K562 (cell line): ENCODE measurements at places on chromosomes 3 and 15. TPM values are rescaled to one million over a fixed set of nuclear protein-coding genes. Genes with fewer than 3 reads are reported as not detected.
A peak's percentile ranks its signal among the peaks of the same experiment; 100 is the strongest.

DNA sequence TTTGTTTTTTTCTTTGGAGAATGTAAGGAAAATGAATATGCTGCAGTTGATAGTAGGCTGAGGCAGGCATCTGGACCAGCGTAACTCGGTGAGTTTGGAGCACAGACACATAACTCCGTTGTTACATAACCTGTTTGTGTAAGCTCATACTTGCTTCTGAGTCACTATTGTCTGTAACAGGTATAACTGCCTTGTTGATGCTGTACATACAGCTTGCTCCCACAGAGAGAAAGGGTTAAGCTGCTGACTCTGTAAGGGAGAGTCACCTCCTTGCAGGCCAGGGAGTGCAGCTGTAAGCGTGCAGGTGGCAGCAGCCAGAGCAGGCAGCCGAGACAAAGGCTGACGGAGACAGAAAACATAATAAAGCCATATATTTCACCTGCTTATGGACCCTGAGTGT, 20.4 kb downstream of the RETNLB start:
- DNase-seq, result no peak
- H3K36me3 ChIP-seq, result no peaks in the 10 kb centered on the region
- no peak overlapping the region for H3K4me3 ChIP-seq
- no peak overlapping the region for H3K27ac ChIP-seq
- H3K27me3 ChIP-seq, result no peaks in the 10 kb centered on the region

- DNase-seq, result peak; percentile 11
- no peaks in the 10 kb centered on the region for H3K27me3 ChIP-seq
- H3K27ac ChIP-seq, result no peak within 1 kb of the TSS
- H3K36me3 ChIP-seq, result no peaks in the 10 kb centered on the region
These were observed at the start of gene WDR72 for GRCh38 chr15:53759411-53759931. Gene WDR72, minus strand, starts transcription at chr15:53759663. Its CDS starts 26,514 bp downstream, at chr15:53733149.

DNA sequence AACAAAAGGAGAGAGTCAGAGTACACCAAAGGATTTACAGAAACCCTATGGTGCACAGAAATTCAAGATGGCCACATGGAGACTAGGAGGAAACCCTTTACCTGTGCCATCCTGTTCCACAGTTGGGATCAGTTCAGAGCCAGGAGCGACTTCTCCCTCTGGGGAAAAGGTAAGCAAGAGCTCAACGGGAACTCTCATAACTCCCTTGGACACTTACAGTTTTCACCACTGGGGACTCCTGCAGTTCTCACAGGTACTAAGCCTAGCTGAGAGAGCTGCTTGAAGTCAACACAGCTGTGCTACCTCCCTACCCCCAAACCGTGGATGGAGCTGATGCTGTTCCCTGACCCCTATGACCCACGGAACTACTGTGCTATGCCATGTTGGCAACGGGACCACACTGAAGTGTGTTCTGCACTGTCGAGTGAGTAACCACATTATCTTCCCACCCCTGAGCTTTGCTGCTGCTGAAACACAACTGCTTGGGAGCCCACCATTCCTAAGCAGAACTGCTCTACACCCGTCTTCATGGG, 606.8 kb downstream of the GBE1 start:
- H3K27ac ChIP-seq, result no peak overlapping the region
- H3K4me3 ChIP-seq, result no peak overlapping the region
- DNase-seq, result no peak
- H3K27me3 ChIP-seq, result no peaks in the 10 kb centered on the region
- H3K4me1 ChIP-seq, result no peaks in the 10 kb centered on the region
- no peaks in the 10 kb centered on the region for H3K36me3 ChIP-seq

DNA sequence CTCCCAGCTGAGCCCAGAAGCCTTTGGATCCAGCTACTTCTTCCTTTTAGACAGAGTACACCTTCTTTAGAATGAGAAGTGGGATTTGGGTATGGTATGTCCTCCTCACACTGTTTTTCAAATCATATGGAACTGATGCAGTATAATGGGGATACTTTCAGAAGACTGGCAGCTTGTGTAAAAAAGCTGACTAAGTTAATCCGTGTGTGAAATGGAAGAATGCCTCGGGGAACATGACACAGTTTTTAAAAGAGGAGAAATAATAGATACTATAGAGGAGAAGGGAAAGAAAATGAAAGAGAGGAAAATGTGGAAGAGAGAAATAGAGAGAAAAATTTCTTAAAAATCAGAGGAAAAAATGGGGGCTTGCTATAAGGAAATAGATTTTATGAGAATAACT, 47.7 kb downstream of the TUSC7 start:
- H3K27ac ChIP-seq, result no peak overlapping the region
- no peak overlapping the region for H3K4me3 ChIP-seq
- H3K36me3 ChIP-seq, result no peaks in the 10 kb centered on the region
- DNase-seq, result no peak

Gene DNAH1
- 0.40 and 0.50 TPM in 2 replicates for polyA plus RNA-seq

DNA sequence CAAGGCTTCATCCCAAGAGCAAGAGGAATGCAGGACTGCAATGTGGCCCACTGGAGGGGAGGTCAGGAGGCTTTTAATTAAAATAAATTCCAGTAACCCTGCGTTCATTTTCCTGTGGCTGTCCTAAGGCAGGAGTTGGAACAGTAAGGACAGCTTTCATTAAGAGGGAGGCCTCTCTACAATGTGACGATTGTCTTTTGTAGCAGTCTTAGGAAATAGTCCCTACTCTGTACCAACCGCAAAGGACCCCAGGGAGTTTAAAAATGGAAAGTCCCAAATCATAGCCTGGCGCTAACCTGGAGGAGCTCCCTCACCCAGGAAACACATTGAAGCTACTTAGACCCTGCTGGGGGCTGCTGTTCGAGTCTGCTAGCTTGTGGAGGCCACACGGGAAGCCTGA, 62.8 kb downstream of the SYNM start:
- H3K27me3 ChIP-seq, result peaks cover 7% of the 10 kb centered on the region; the same call in 1 of the 2 replicates
- no peak overlapping the region for H3K27ac ChIP-seq
- no peak for DNase-seq

Gene CCR8
- polyA plus RNA-seq, result not detected in 2 replicates

DNA sequence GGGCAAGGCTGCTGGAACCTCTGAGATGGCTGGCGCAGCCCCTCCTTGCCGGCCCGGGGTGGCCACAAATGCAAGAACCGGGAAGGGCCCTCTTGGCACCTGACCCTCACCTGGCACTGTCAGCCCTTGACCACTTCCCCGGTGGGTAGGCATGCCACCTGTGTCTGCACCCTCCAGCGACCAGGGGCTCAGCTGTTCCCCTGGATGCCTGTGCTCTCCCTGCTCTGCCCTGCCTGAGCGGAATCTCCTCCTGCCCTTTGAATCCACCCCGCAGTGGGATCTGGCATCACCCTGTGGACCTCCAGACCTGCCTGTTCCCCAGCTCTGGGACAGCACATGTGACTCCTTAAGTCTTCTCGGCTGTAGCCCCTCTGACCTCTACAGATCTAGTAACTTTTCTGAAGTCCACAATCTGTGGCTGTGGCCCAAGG, 26.1 kb upstream of the FGD5 start:
- no peak for DNase-seq
- H3K4me1 ChIP-seq, result no peaks in the 10 kb centered on the region; the same call in 1 of the 2 replicates
- H3K27me3 ChIP-seq, result peaks cover 19% of the 10 kb centered on the region; the same call in 1 of the 3 replicates
- no peaks in the 10 kb centered on the region for H3K36me3 ChIP-seq
- H3K4me3 ChIP-seq, result no peak overlapping the region

Gene RASA2
- polyA plus RNA-seq, result 6.2 TPM in 2 replicates

DNA sequence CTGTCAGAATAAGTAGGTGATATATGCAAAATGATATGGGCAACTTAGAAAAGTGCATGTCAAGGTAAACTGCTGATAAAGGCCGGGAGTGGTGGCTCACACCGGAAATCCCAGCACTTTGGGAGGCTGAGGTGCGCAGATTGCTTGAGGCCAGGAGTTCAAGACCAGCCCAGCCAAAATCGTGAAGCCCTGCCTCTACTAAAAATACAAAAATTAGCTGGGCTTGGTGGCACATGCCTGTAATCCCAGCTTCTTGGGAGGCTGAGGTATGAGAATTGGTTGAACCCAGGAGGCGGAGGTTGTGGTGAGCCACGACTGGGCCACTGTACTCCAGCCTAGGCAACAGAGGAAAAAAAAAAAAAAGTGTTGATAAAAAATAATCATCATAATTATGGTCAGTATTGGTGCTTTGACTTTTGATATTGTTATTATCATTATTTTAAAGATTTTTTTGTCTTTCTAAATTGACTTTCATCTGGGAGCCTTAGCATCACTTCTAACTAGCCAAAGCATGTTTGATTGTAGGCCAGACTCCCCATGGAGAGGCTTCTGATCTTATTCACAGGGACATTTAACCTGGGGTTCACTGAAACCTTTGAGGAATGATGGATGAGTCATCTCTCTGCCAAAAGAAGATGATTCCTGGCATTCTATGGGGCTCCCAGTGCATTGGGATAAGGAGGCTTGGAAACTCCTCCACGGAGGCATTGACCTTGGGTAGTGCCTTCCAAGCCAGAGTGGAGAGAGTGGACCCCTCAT, 5.6 kb downstream of the ZBTB38 start:
- no peaks in the 10 kb centered on the region for H3K27me3 ChIP-seq
- H3K4me3 ChIP-seq, result no peak overlapping the region
- H3K4me1 ChIP-seq, result no peaks in the 10 kb centered on the region
- DNase-seq, result no peak
- H3K36me3 ChIP-seq, result peaks cover 52% of the 10 kb centered on the region

GRCh38 chr3:14616606-14617507, 34.7 kb upstream of the CCDC174 start:
- no peak overlapping the region for H3K4me3 ChIP-seq
- 0 out of 2 replicates have a peak, but pooled peaks cover 1% of the 10 kb centered on the region for H3K4me1 ChIP-seq
- H3K36me3 ChIP-seq, result no peaks in the 10 kb centered on the region
- H3K27ac ChIP-seq, result no peak overlapping the region
- peaks cover 14% of the 10 kb centered on the region for H3K27me3 ChIP-seq
- DNase-seq, result no peak

- H3K27me3 ChIP-seq, result no peaks in the 10 kb centered on the region
- no peak overlapping the region for H3K27ac ChIP-seq
- no peak overlapping the region for H3K4me3 ChIP-seq
- H3K4me1 ChIP-seq, result no peaks in the 10 kb centered on the region; the same call in 1 of the 3 replicates
- H3K36me3 ChIP-seq, result peaks cover 19% of the 10 kb centered on the region; the same call in 2 of the 3 replicates
These were observed 27.3 kb downstream of the PARP16 start for GRCh38 chr15:65259367-65259797.

DNA sequence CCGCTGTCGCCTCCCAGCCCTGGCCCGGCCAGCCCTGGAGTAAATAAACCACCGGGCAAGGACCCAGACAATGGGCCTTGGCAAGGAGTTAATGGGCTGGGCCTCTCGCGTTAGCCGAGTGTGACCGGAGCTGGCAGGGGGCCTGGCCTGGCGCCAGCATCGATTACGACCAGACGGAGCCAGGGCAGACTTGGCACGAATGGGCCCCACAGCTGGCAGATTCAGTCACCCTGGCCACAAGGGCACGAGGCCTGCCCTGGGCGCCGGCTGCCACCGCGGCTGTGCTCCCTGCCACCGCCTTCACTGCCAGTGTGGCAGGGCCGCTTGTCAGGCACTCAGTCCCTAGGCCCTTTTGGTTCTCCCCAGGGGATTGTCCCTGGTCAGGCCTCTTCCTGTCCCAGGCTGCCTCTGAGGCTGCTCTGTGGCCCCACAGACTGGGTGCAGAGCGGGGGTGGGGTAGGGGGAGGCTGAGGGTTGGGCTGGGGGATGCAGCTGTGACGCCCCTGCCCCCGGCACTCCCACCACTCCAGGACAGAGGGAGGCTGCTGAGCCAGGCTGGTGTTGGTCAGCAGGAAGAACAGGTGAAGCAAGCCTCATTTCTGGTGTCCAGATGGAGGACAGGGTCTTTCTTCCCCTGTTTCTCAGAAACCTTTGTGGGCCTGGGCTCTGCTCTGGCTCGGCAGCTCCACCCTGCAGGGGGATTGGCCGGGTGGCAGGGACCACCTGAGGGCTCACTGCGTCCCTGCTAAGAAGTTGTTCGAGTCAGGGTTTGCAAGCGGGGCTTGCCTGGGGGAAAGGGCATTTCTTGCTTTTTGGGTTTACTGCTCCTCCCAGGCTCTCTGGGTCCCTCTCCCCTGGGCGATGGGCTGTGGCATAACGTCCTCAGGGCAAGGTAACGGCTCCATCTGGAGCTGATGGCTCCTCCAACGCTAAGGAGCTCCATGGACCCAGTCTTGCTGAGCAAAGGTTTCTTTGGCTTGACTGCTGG, 30.5 kb upstream of the SRP14 start:
- H3K27me3 ChIP-seq, result no peaks in the 10 kb centered on the region
- no peaks in the 10 kb centered on the region for H3K36me3 ChIP-seq
- H3K4me1 ChIP-seq, result peaks cover 16% of the 10 kb centered on the region
- no peak for DNase-seq
- H3K27ac ChIP-seq, result no peak overlapping the region
- H3K4me3 ChIP-seq, result no peak overlapping the region

GRCh38 chr3:37162501-37163245, 11.7 kb downstream of the LRRFIP2 start:
- no peak overlapping the region for H3K27ac ChIP-seq
- no peak overlapping the region for H3K4me3 ChIP-seq
- H3K4me1 ChIP-seq, result no peaks in the 10 kb centered on the region
- DNase-seq, result no peak

- no peak overlapping the region for H3K4me3 ChIP-seq
- no peak for DNase-seq
- no peak overlapping the region for H3K27ac ChIP-seq
- H3K36me3 ChIP-seq, result no peaks in the 10 kb centered on the region
These were observed 31.2 kb downstream of the SLC22A14 start for GRCh38 chr3:38313263-38313662.

Gene ALDH1A3
- not detected in 2 replicates for polyA plus RNA-seq

Gene FILIP1L
- polyA plus RNA-seq, result 0.91 and 1.8 TPM in 2 replicates

- no peaks in the 10 kb centered on the region; the same call in 2 of the 3 replicates for H3K4me1 ChIP-seq
- H3K27ac ChIP-seq, result no peak overlapping the region
- H3K4me3 ChIP-seq, result no peak overlapping the region
- DNase-seq, result no peak
These were observed 2.2 kb downstream of the THBS1 start for GRCh38 chr15:39582977-39583595.

DNA sequence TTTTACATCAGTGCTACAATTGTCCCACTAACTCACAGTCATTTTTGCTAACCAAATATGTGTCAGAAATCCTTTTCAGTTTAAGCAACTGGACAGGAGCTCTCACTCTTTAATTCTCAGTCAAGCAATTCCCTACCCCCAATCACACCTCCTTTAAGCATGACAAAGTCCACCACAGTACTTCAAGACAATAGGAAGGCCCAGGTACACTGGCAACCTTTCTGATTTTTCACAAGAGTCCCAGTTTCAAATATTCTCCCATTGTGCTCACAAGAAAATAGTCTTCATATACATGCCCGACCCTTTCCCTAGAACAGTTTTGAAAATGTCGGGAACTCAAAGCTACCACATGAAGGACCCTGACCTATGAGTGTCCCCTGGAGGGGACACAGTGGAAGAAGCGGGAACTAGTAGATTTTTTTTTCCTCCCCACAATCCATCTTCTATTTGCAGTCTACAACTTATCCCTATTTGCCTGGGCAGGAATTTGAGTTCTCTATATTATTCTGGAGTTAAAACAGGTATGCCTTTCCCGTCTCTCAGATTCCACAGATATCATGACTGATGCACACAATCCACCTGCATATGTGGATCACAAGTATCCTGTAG, 413.5 kb downstream of the TIGIT start:
- H3K27me3 ChIP-seq, result no peaks in the 10 kb centered on the region
- H3K4me3 ChIP-seq, result no peak overlapping the region
- no peak for DNase-seq
- no peaks in the 10 kb centered on the region for H3K36me3 ChIP-seq
- no peaks in the 10 kb centered on the region for H3K4me1 ChIP-seq
